ENCODE measurements at places on chromosomes 16 and 17. TPM values are rescaled to one million over a fixed set of nuclear protein-coding genes. Genes with fewer than 3 reads are reported as not detected.

The ACSM3 gene
- total RNA-seq = 1.2 TPM

- DNase-seq = peak; percentile 43
Measured at GRCh38 chr17:57350266-57350665, 93.9 kb downstream of the MSI2 start.

DNA sequence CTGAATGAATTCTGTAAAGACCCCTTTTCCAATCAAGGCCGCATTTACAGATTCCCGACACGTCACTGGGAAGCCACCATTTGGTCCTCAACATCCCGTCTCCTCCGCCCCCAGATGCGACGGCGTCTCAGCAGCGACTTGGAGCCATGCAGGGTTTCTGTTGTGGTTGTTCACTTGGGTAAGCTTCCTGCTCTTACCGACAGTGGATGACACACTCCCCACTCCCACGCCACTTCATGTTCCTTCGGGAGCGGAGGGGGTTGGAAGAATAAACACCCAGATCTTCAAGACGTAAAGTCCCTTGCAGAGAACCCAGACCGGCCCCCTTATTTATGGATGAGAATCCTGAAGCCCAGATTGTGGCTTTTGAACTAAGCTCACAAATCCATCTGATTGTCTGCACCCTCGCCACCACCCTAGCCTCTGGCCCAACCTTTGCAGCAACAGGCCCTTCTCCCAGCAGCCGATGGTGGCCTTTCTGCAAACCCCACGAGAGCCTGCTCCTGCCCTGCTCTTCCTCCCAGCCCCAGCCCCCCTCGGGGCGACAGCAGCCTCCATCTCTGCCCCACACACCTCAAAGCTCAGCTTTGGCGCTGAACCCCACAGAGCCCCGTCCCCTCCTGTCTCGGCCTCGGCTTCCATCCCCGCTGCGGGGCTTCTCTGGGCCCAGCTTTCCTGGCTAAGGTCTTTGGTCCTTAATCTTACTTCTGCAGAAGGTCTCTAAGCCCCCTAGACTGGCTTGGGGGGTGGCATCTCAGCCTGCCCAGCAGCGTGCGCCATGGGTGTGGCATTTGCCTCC lies 19.0 kb upstream of the OSGIN1 start:
- no peak for DNase-seq

The GINS3 gene
- total RNA-seq = 10.4 TPM

DNA sequence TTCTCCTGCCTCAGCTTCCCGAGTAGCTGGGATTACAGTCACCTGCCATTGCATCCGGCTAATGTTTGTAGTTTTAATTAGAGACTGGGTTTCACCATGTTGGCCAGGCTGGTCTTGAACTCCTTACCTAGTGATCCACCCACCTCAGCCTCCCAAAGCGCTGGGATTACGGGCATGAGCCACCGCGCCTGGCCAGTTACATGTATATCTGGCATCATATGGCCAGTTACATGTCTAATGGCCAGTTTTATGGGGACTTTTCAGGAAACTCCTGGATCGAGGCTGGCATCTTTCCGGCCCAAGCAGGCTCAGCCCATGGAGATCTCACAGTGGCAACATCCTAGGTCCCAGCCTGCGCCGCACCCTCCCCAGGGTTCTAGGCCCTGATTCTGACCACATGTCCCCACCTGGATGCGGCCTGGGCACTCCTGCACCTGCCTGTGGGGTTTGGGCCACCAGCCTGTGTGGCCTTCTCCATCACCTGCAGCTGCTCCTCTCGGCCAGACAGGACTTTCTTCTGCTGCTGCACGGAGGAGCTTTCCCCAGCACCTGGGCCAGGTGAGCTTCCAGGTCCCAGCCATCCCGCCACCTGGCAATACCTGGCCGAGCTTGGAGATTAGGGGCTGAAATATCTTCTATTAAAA lies 1.3 kb upstream of the CIAO3 start:
- DNase-seq = no peak

The FOXJ1 gene
- total RNA-seq = 17.8 TPM

DNA sequence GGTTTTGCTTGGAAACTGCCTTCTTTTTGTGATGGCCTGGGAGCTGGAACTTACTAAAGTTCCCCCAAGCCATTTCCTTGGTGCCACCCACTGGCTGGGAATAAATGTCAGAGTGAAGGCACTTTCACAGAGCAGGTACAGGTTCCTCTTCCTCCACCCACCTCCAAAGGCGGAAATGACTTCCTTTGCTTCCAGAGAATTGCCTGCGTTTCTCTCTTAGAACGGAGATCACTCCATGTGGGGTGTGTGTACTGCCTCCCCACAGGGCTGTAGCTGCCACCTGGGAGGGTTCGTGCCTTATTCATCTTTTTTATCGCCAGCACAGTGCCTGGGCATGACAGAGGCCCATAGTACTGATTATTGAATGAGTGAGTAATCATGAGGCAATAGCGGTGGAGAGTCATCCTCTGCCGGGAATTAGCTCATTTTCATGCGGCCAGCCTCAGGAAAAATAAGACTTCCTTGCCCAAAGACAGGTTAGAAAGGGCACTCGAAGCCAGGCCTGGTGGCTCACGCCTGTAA lies 32.2 kb upstream of the HAS3 start:
- peak; percentile 63 for DNase-seq

The SPIRE2 gene
- 14.9 TPM for total RNA-seq

GRCh38 chr16:23006380-23006779 lies 142.9 kb downstream of the USP31 start:
- DNase-seq = no peak

The OR4D1 gene
- 0.07 TPM for total RNA-seq

DNA sequence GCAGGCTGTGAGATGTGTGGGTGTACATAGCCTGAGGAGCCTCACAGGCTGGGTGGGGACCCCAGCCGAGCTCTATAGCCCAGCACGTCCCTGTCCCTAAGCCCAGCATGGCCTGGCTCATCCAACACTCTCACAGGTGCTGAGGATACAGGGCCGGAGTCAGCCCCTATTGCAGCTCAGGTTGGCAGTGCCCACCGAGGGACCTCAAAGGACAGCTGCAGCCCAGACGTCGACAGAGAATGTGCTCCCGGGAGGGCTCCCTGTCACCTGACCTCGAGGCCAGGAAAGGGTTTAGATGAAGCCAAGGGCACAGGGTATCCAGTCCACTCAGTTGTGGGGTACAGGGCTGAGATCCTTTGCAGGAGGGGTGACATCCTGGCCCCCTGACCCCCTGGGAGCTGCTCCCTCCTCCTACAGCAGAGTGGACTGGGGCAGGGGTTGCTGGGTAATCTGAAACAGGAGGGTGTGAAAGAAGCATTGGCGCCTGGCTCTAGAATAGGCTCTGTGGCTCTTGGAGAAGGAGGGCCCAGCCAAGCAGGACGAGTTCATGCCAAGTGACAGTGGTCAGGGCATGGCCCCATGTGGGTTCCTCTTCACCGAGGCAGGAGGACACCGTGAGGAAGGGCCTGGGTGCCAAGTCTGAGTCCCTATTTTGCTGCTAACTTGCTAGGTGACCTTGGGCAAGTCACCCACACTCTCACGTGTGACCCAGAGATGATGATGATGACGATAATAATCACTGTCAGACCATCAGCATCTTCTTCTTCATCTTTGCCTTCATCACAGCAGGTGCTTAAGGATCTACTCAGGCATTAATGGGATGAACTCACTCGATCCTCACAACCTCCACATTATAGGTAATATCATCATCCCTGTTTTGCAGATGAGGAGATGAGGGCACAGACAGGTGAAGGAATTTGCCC lies 68.0 kb downstream of the RMI2 start:
- DNase-seq = peak; percentile 32

- DNase-seq = no peak
Measured at GRCh38 chr17:9672266-9672665, 26.9 kb downstream of the USP43 start.

- no peak for DNase-seq
Measured at GRCh38 chr17:59405944-59406705, 74.7 kb downstream of the YPEL2 start.

GRCh38 chr17:8674344-8675305 lies 44.1 kb upstream of the MYH10 start:
- DNase-seq = peak; percentile 75

The CDH5 gene
- total RNA-seq = 0.18 TPM

The C17orf78 gene
- not detected for total RNA-seq

GRCh38 chr16:54931120-54932014 lies 702 bp downstream of the IRX5 start:
- DNase-seq = peak; percentile 79

DNA sequence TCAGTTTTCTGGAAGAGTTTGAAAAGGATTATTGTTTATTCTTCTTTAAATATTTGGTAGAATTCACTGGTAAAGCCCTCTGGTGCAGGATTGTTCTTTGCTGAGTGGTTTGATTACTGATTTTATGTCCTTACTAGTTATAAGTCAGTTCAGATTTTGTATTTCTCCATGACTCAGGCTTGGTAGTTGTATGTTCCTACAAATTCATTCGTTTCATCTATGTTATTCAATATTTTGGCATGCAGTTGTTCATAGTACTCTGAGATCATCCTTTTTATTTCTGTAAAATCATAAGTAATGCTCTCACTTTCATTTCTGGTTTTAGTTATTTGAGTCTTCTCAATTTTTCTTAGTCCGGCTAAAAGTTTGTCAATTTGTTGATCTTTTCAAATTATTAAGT lies 58.1 kb upstream of the CRYM start:
- DNase-seq = no peak

DNA sequence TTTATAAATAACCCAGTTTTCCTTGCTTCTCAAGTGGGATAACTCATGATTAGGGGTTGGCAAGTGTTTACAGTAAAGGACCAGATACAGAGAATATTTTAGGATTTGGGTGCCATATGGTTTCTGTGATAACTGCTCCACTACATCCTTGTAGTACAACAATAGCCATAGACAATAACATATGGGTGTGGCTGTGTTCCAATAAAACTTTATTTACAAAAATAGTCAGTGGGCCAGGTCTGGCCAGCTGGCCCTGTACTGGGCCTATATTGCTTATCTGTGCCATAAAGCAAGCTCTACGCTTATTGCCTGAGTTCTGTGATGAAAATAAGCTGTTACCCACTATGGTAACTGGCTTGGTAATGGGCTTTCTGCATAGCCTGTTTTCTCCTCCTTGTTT lies 386.5 kb upstream of the RBFOX1 start:
- DNase-seq = no peak

GRCh38 chr17:16997514-16998429 lies 25.9 kb upstream of the TNFRSF13B start:
- no peak for DNase-seq

- no peak for DNase-seq
Measured at GRCh38 chr17:574061-574460, 140.6 kb downstream of the VPS53 start.

DNA sequence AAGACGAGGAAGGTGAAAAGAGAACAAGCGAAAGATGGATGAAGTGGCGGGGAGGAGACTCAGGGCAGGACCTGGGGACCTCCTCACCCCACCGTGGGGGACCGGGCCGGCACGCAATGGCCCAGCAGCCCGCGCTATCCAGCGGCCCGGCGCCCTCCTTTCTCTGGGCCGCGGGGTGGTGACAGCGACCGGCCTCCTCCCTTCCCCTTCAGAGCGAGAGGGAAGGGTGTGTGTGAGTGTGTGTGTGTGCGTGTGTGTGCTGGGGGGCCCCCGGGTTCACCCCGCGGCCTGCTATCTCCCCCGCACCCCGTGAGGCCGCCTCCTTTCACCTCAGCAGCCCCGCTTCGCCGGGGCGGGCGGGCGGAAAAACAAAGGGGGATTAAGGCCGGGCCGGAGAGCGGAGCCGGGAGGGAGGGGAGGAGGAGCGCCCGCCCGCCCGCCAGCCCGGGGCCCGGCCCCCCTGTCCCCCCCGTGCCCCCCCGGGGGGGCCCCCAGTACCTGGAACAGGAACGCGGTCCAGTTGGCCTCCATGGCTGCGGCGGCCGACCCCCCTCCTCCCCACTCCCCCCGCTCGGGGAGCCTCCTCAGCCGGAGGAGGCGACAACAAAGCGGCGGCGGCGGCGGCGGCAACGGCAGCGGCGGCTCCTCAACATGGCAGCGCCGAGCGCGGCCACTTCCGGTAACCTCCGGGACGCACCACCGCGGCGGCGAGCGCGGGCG lies at the start of gene VEZF1:
Gene VEZF1 (minus strand): TSS at position 674 of the 720 bp plus-strand sequence. CDS start 143 bp downstream, at position 531.
- peak; percentile 94 for DNase-seq

- no peak for DNase-seq
Measured at GRCh38 chr17:42274253-42274542, 2.0 kb downstream of the STAT5B start.

The PIGL gene
- 36.4 TPM for total RNA-seq

The C1QTNF8 gene
- total RNA-seq = 0.20 TPM

GRCh38 chr16:84477661-84478060 lies 26.8 kb downstream of the MEAK7 start:
- no peak for DNase-seq

DNA sequence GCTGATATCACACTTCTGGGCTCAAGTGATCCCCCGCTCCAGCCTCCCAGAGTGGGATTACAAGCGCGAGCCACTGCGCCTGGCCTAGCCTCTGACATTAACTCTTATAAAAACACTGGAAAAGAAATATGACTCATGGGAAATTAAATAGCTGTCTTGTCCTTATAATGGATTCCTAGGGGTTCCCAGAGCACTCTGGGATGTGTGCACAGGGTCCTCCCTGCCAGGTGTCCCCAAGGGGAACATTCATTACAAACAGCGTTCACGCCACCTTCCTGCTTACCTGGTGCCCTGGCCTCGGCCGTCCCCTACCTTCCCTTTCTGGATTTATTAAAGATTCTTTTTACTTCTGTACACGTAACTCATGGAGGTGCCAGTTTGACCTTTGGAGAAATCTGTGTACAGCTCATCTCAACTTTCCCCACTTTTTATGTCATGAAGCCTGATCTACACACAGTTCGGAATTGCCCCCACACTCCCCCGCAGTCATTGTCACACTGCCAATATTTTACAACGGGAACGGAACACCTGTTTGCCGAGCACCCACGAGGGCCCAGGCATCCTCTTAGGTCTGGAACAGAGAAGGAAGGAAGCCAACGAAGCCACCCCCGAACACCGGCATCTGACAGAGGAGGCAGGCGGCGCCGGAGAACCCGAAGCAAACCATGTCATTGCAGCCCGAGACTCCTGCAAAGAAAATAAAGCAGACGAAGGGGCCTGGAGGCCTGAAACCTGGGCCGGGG lies 39.7 kb upstream of the MEAK7 start:
- DNase-seq = no peak

- DNase-seq = no peak
Measured at GRCh38 chr17:4136373-4136772, 6.5 kb downstream of the ZZEF1 start.

Data from endodermal cell (in vitro differentiated cells).